ENCODE measurements at places on chromosomes 1 and 21.

DNA sequence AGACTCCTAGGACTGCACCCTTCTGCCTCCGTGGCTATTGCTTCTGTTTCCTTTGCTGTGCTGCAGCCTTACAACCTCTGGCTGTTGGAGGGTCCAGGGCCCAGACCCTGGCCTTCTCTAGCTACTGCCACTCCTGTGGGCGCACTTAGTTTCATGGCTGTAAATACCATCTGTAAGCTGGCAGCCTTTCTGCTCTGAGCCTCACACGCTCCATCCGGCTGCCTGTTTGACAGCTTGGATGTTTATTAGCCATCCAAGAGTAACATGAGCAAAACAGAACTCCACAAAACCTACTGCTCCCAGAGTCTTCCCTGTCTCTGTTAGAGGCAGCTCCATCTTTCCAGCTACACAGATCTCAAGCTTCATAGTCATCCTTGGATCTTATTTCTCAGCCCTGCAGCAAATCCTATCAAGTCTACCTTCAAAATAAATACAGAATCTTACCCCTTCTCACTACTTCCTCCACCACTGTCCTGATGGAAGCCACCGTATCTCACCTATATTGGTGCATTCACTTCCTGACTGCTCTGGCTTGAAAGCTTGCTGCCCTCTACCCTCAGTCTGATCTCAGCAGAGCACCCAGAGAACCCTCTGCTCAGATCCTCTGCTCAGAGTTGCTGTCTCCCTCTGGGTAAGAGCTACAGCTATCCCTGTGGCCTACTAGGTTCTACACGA, 19.1 kb downstream of the SLC25A33 start:
- DNase-seq: no peak

GRCh38 chr21:16606271-16606670, 876.5 kb downstream of the USP25 start:
- no peak for DNase-seq

- no peak for DNase-seq
Observed at GRCh38 chr1:66552287-66552686, 18.3 kb downstream of the SGIP1 start.

- DNase-seq: no peak
Observed at GRCh38 chr1:55213151-55213884, 1.8 kb downstream of the USP24 start.

- DNase-seq: no peak
Observed at GRCh38 chr1:150249936-150250335, 7.6 kb upstream of the CA14 start.

GRCh38 chr1:96782856-96783255, 61.3 kb downstream of the PTBP2 start:
- no peak for DNase-seq

- no peak for DNase-seq
Observed at GRCh38 chr1:2544093-2544874, 11.9 kb upstream of the TNFRSF14 start.

- DNase-seq: no peak
Observed at GRCh38 chr21:46243960-46244361, 15.4 kb upstream of the LSS start.

DNA sequence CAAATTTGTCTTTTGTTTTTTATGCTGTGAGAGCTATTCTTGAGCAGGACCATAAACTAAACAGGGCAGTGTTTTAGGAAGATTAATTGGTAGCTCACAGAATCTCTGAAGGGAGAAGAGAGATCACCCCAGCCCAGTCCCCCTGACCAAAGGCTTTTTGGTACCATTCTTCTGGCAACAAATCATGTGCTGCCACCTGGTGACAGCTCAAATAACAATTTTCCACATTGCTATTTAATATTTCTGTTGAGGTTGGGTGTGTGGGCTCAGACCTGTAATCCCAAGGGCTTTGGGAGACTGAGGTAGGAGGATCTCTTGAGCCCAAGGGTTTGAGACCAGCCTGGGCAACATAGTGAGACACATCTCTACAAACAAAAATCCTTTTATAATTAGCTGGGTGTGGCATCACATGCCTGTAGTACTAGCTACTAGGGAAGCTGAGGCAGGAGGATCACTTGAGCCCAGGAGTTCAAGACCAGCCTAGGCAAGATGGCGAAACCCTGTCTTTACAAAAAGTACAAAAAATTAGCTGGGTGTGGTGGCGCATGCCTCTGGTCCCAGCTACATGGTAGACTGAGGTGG, 2.2 kb upstream of the TESK2 start:
- DNase-seq: no peak

Measured in stimulated activated CD8-positive, alpha-beta memory T cell treated with anti-CD3 and anti-CD28 coated beads, Interleukin-7, amount 100 ng/mL, for 1 hour (primary cell).